CD8-positive, alpha-beta memory T cell (primary cell): ENCODE measurements at places on chromosomes 16 and 17.

GRCh38 chr17:48539177-48539576, 5.7 kb downstream of the HOXB2 start:
- no peak for DNase-seq

GRCh38 chr17:51908841-51909537, 249.5 kb downstream of the CA10 start:
- no peak for DNase-seq

DNA sequence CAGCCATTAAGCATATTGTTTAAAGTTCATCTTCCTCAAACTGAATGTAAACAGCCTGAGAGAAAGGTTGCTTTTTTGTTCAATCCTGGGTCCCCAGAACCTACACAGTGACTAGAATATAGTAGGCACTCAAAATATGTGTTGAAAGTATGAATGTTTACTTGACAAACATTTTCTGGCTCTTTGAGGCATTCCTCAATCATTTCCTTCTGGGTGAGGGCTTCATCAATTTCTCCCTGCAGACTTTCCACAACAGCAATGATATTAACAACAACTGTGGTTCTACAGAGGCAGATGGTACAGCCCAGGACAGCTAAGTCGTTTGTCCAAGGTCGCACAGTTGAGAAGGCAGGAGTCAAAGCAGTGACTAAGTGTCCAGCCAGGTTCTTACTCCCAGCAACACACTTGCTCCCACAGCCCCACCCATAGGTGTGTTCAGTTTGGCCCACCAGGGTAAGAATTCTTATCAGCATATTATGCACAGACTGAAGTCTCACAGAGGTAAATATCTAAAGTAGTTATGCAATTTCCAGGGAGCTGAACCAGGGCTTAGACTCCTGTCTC, 61.1 kb downstream of the HS3ST3B1 start:
- no peak for DNase-seq

DNA sequence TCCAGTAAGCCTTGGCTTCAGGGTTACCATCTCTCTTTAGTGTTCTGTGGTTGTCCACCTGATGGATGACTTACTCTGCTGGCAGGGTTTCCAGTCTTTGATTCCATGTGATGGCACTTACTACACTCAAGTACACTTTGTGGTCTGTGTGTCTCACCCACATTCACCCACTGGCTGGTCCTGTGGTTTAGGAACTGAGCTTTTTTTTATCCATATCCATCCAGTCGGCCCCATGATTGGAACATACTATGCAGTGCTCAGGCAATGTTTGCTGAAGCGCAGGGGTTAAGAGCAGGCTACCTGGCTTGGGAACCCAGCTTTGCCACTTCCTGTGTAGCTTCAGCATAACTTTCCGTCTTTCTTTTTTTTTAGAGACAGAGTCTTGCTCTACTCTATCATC, 2.8 kb upstream of the FUS start:
- peak; percentile 69 for DNase-seq

DNA sequence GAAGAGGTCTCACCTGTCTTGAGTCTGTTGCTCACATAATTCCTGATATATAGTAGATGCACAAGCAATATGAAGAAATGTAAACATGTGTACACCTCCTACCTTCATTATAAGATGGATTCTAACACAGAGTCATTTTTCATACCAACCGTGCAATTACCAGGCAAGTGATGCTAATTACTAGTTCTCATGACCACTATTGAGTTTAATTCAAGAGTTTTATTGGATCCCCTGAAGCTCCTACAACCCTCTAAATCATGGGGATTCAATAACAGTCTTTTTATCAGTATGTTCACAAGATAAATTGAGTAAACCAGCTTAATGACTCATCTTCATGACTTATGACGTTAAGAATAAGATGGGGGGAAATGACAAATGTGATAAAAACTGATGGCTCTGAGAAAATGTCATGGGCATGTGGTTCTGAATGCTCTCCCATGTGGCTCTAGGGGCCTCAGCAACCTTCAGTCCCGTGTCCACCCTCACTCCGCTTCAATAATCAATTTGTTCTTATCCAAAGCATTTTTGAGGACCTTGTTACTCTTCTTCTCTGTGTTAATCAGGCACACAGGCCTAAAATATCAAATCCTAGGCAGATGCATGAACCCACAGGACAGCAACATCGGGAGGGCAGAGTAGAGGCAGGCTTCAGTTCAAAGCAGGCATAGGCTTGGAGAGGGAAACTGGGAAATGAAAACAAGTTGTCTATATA, 42.8 kb downstream of the PRAC1 start:
- no peak for DNase-seq

- DNase-seq, result no peak
Measured at GRCh38 chr16:8459085-8459733, 131.1 kb downstream of the TMEM114 start.

- DNase-seq, result no peak
Measured at GRCh38 chr17:81402530-81402941, 7.3 kb downstream of the BAHCC1 start.

DNA sequence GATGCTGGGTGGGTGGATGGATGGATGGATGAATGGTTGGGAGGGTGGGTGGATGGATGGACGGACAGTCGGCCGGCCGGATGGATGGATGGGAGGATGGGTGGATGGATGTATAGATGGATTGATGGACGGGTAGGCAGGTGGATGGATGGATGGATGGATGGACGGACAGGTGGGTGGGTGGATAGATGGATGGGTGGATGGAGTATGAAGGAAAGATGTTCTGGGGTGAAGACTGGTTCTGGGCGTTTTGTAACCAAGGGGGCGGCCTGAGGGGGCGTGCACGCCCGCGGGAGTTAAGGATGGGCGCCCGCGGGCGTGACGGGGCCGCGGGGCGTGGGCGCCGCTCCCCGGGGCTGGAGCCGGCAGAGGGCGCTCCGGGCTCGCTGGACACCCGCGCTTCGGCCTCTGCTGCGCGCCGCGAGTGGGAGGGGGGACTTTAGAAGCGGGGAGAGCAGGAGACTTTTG, at the start of gene NECAB2:
Gene NECAB2 (plus strand): TSS at position 407 of the 468 bp plus-strand sequence. CDS start 405 bp downstream, outside the sequence.
- peak; percentile 17 for DNase-seq

DNA sequence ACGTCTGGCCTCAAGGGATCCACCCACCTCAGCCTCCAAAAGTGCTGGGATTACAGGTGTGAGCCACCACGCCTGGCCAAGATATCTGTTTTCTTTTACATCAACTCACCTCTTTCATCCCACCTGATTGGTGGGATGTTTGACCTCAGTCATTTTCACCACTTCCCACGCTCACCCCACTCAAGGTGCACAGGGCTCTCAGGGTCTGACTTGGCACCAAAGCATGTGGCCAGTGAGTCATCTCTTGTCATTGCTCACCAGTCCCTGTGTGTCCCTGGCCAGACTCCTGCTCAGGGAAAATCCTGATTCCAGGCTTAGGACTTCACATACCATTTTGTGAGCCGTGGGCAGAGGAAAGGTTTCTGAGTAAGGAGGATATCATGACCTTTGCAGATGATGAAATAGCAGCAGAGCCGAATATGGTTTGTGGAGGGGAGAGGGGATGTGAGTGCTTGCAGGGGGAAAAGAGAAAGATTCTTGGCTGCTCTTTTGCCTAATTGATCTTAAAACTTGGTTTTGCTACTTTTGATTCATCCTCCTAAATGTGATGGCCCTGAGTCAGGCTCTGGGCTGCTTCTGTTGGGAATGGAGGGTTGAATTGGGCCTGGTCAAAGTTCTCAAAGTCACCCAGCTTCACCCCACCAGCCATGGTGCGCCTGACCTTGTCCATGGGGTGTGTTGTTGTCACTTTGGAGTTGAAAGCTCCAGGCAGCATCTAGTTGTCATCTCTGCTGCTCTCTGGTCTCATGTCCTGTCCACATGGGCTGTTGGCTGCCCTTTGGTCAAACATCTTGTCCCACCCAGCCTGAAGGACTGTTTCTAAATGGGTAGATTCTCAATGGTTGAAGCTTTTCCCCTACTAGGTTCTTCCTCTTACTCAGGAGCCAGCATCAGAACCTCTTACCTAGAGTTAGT, 6.0 kb upstream of the KCNH6 start:
- no peak for DNase-seq

GRCh38 chr16:69116906-69117305, 11.5 kb downstream of the HAS3 start:
- DNase-seq, result no peak

- no peak for DNase-seq
Measured at GRCh38 chr17:54907376-54907775, 6.7 kb downstream of the TOM1L1 start.

GRCh38 chr17:75698659-75699058, 22.6 kb upstream of the ITGB4 start:
- DNase-seq, result no peak

- DNase-seq, result no peak
Measured at GRCh38 chr17:80586846-80587228, 42.2 kb downstream of the RPTOR start.

DNA sequence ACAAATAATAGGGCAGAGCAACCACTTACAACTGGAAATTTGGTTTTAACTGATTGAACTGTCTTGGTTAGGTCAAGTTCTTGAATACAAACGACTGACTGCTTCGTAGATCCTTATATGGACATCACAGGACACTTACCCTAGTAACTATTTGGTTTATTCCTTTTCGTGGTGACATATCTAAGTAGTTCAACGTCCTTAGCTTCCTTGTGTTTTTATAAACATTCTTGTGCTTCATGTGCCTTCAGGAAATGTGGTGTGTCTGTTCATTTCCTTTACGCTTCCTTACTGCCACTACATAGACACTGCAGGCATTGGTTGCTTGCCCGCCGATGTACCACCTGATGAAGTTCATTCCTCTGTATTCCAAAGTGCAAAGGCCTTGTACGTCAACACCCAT, 59.3 kb downstream of the USP10 start:
- no peak for DNase-seq

DNA sequence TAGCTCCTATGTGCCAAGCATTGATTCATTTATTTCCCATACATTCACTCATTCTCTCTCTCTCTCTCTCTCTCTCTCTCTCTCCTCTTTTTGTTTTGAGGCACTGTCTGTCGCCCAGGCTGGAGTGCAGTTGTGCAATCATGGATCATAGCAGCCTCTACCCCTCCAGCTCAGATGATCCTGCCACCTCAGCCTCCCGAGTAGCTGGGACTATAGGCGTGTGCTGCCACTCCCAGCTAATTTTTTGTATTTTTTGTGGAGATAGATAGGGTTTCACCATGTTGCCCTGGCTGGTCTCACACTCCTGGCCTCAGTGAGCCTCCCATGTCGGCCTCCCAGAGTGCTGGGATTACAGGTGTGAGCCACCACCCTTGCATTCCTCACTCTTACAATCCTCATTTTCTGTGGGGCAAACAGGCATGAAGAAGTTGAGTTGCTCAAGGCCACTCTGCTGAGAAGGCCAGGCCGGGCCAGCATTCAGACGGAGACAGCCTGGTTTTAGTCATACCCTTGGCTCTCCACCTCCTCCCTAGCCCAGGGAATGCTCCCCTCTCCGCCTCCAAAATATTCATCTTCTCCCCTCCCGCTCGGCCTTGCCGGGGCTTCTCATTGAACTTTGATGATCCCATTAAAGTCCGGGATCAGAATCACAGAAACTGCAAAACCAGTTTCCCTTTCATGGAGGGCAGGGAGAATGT, 765 bp upstream of the PRM2 start:
- no peak for DNase-seq

GRCh38 chr17:41176744-41177387, 1.2 kb downstream of the KRTAP4-2 start:
- DNase-seq, result no peak

DNA sequence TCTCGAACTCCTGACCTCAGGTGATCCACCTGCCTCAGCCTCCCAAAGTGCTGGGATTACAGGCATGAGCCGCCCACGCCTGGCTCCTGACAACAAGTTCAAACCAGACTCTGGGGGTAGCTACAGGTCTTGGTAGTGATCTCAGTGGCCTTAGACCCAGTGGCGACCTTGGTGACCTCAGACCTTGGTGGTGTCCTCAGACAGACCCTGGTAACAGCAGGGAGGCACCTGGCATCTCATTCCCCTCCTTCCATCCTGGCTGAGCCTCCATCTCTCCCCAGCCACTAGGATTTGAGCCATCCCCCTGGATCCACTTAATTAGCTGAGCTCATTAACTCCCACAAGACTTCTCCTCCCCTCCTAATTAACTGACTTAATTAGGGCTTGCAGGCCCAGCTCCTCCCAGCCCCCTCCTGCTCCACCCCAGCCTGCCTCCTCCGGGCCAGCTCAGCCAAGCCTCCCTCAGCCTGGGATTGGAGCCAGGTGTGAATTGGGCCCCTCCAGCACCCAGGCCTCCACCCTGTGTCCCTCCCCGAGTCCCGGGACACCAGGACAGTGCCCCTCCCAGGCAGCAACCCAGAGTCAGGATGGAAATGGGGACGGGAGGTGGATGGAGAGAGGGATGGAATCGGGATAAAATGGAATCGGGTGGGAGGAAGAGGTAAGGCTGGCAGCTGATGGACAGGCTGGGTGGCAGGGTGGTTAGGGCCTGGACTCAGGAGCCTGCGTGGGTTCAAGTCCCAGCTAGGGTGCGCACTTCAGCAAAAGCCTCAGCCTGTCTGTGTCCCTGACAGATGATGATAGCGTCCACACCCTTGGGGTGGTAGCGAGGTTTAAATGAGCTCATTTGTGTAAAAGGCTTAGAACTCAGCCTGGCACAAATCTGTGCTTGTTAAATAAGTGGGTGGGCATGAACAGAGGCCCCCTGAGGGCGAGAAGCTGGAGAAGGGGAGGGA, 11.2 kb upstream of the SBK1 start:
- DNase-seq, result no peak

GRCh38 chr17:68511254-68511670, 968 bp upstream of the PRKAR1A start:
- DNase-seq, result no peak

GRCh38 chr17:8680466-8681169, 50.1 kb upstream of the MYH10 start:
- no peak for DNase-seq

GRCh38 chr16:50224286-50224685, 42.1 kb upstream of the ADCY7 start:
- no peak for DNase-seq

DNA sequence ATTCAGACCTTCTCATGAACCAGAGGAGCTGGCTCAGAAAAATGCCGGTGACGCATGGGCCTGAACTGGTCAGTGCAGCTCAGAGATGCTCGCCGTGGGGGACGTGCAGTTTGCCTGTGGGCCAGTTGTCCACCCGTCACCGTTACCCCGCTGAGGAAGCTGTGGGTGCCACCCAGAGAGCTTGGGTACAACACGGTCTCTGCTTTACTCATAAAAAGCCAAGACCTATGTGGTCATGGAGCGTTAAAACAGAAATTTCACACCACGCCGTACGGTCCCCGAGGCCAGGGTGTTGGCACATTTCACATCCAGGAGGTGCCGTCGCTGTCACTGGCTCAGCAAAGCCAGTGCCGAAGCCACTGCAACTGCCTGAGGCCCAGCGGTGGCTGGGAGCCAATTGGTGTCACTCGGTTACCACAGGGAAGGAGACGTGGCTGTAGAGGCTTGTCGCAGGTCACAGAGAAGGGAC, 120.9 kb downstream of the METRNL start:
- DNase-seq, result peak; percentile 63

GRCh38 chr17:31580706-31581490, 189.4 kb downstream of the RAB11FIP4 start:
- no peak for DNase-seq
